ENCODE measurements at places on chromosomes 13 and 19.

DNA sequence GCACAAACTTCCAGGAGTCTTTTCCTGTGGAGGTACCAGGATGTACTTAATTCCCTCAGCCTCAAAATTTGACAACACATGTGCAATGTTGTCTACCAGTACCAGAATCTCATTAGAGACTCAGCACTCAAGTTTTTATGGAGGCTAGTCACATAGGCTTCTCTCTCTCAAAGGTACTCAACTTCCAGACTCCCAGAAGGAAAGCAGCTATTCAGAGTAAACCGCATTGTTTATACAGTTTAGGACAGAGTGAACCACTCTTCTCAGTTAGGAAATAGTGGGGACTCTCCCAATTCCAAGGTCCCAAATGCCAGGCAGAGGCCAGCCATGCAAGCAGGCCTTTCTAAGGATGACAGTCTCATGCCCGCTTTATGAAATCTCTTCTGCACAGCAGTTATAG is 8.5 kb upstream of the C1QTNF9B start:
- DNase-seq: no peak

DNA sequence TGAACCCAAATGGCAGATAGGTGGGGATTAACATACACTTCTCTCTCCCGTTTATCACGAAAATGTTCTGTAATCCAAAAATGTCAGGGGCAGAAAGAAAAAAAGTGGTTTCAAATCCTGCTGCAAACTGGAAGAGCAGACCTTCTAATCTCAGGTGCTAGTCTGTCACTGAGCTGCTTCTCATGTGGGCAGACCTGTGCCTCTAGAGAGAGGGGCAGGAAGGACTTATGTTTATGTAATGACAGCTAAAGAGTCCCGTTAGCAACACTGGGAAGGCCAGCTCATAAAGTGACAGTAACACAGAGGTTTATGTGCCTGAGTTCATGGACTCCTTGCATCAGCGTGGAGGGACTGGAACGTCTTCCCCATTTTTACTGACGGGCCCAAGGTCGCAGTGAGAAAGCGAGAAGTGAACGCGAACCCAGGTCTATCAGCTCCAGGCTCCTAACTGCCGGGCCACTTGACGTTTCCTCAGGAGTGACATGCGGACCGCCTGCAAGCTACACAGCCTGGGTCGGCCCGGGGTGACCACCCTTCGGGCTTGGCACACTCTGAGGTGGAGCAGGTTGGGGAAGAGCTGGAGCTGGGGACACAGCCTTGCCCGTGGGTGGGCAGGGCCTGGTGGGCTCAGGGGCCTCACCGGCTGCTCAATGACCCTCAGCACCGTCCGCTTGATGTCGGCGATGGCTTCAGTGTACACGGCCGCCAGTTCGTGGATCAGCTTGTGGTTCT is 9.6 kb upstream of the RSPH6A start:
- no peak for DNase-seq

GRCh38 chr13:98512774-98513665 is 63.9 kb downstream of the STK24 start:
- no peak for DNase-seq

DNA sequence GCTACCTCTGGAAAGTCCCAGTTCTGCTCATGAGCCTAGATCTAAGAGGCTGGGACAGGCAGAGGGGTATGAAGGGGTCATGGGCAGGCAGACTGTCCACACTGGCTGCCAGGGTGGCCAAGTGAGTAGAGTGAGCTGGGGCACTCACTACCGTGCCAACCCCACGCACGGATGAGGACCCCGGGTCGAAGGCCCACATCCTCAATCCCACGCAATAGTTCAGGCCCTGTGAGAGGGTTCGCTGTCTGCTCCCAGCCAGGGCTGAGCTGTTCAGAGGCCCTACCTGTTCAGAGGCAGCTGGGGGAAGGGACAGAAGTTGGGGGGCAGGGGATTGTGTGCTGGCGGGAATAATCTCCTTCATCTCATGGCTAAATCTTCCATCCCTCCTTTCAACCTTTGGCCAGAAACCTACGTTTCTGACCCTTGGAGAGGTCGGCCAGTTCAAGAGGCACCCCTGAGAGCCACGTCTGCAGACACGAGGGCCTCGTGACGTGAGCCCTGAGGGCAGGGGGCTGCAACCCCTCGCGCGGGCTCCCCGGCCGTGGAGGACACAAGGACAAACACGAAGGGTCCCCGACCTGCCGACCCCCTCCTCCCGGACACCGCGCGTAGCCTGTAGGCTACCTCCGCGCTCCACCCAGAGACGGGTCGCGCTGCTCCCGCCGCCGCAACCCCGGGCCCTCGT is 1.0 kb upstream of the RPS5 start:
- DNase-seq: no peak

GRCh38 chr19:7328647-7329046 is 20.1 kb upstream of the ARHGEF18 start:
- no peak for DNase-seq

DNA sequence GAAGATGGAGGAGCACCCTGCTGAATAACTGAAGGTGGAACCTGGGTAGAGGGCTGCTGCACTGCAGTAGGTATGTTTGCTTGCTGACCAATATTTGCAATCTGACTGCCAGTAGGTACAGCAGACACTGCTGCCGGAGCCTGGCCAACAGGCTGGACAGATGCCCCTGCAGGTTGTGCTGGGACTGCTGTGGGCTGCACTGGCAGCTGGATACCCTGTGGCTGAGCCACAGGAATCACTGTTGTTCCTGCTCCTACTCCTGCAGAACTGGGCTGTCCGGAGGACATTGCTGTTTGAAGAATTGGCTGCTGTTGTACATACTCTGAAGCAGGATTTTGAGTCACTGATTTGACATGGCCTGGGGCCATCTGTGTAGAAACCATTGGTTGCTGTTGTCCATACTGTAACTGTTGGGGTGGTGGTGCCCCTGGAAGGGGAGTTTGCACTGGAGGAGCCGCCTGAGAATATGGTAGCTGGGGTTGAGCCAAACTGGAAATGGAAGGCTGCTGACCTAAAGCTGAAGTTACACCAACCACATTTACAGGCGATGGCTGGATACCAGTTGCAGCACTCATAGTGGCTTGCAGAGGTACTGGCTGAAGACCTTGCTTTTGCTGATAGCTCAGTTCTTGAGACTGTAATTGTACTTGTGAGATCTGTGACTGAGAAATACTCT is 2.2 kb downstream of the TSC22D1 start:
- peak; percentile 27 for DNase-seq
